Cerebellar nuclear complex (tissue), 1 donor: ENCODE measurements at places on chromosomes 12 and 14.

GRCh38 chr14:21476523-21476924 lies 235 bp downstream of the RAB2B start:
- peak; percentile 52 for DNase-seq

GRCh38 chr14:60616461-60616959 lies 32.8 kb downstream of the SIX1 start:
- no peak for DNase-seq

- DNase-seq, result no peak
These were observed 13.4 kb downstream of the ZC3H14 start for GRCh38 chr14:88576222-88576621.

DNA sequence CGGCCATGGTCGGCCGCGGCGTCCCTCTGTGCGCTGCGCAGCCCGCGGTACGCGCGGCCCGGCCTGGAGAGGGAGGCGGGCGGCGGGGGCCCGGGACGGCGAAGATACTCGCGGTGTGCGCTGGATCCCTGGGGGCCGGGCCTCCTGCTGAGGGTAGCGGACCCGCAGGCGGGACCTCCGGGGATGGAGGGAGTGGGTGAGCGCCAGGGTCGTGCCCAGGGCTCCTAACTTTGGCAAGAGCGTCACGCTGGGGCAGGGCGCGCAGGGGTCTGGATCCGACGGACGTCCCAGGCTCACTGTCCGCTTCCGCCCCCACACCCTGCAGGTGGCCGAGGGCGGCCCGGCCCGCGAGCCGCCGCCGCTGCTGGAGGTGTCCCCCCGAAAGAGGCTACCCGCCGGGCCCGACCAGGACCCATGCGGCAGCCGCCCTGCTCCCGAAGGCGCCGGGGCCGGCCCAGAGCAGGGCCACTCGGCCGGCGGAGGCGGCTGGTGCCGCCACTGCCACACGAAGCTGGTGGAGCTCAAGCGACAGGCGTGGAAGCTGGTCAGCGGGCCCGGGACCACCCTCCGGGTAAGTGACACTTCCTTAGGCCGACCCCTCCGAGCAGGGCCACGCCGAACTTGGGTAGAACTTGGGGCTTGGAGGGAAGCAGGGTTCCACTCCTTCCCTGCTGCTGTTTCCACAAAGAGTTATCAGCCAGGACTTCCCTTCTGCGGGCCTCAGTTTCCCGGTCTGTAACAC lies 502 bp downstream of the KIF26A start:
- no peak for DNase-seq

GRCh38 chr12:13371797-13372196 lies 175.3 kb downstream of the EMP1 start:
- no peak for DNase-seq

DNA sequence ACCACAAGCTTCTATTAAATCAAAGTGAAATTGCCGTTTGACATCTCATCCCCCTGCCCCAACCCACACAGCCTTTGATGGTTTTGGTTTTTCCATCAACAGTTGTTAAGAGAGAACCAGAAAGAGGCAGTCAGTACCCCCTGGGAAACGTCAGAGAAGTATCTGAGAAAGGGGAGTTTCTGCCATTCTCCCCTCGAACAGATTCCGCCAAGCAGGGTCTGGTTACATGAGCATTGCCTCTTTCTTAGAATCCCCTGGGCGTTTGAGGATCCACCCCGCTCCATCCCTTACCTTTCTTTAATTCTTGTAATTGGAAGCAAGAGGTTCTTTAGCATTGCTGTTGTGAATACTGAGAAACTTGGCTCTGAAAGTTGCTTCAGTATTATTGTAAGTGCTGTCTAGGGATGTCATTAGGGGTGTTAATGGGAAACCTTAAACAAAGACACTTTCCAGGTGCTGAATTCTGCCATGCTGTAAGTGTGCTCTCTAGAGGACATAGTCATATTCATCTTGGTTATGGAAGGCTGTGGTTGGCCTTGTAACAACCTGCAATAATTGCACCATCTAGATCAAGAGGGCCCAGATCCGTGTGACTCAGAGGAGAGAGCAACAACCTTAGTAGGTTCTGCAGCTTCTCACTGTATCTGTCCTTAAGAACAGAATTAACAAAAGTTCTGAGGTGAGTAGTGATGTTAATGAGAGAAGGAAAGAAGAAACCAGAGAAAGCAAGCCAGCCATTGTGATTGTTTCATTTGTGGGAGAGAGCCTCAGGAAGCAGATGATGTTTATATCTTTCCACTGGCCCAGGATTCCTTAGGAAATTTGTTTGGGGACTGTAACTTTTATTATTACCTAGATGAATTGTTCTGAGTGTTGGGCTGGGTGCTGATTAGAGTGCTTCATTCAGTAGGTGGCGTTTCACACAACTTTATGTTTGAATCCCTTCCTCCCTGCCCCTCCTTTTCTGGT lies 9.0 kb downstream of the TMBIM6 start:
- DNase-seq, result no peak

DNA sequence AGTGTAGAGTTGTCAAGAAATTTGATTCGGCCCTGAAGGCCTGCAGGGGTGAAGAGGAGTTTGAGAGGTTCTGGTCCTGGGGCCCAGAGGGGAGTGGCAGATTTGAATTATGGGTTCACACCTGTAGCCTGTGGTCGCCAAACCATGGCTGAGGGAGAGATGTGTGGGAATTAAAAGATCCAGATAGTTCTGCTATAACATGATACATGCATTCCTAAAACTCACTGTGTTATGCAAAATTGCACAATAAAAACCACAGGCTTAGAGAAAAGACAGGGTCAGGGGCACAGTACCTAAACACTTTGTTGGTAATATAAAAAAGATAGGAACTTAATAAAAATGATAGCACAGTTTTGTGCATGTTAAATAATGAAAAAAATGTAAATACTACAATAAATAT lies 106.2 kb downstream of the TMEM30B start:
- no peak for DNase-seq

- no peak for DNase-seq
These were observed 51.8 kb downstream of the FBXL14 start for GRCh38 chr12:1542599-1542998.

GRCh38 chr12:125773033-125773640 lies 707.9 kb downstream of the AACS start:
- no peak for DNase-seq

- DNase-seq, result no peak
These were observed 1221.4 kb downstream of the VRK1 start for GRCh38 chr14:98018628-98019027.

DNA sequence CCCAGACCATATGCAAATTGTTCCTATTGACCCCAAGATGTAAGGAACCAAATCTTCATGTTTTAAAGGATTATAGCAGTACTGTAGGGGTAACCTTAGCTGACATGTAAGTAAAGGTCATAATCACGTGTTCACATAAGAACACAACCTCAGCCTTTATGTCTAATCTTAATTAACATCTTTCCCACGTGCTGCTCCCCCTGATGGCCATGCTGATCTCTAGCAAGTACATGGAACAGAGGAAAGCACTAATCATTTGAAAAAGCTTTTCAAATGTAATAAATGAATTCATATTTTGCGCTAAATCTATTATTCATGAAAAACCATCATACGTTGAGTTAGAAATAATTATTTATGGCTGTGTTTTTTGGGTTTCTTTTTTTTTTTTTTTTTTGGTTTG lies 30.5 kb upstream of the ITPR2 start:
- no peak for DNase-seq

DNA sequence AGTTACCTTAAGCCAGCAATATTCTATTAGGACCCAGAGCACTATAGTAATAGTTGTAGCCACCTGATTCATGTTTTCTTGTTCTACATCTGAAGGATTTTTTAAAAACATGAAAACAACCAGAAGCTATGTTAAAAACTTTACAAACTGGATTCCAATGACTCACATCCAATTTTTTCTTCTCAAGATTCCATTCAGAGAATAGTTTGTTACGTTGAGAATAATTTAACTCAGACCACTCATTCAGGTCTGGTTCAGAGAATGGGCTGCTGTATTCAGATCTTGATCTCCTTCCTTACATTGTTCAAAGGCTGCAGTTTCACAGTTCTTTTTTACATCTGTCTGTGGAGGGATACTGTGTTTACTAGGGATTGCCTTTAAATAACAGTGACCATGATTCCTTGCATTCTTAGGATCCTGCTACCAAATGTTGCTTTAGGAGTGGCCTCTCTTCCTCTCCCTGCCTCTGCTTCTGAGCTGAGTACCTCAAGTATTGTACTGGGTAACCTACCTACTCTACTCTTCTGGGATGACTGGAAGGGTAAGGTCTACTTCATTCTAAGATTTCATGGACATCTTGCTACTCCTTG lies 448.0 kb upstream of the FBXO33 start:
- no peak for DNase-seq

GRCh38 chr12:23671881-23672280 lies 277.6 kb downstream of the SOX5 start:
- no peak for DNase-seq

DNA sequence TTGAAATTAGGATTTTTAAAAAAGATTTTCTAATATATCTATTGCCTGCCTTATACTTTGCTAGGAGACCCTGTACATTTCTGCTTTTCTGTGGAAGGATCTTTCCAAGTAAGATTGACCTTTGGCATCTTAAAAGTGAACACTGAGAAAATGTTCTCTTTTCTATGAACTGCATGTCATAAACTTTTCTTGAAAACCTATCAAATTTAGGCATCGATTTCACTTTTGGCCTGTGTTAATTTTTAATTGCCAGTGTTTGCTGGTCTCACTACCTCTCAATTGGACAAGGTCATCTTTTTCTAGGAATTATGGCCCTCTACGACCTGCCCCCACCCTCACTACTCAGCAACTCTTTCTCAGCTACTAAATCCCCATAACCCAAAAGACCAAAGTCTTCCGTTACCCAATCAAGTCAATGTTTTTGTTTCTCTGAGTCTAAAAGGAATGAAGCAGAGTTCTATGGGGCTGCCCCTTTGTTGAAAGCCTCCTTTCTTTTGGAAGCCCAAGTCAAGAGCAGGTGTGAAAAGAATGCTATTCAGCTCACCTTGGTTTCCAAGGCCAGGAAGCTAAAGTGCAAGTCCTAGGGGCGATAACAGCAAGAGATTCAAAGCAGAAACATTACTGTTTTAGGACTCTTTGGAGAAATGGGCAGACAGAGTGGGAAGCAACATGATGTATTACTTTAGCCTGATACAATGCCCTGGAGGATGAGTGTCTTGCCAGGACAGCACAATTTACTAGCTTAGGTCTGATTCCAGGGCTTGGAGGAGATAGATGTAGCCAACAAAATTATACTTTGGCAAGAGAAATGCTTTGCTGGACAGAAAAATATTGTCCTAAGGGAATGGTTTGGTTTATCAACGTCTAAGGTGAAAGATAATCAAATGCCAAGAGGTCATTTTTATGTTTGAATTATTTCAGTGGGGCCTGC lies 55.0 kb downstream of the IGF1 start:
- DNase-seq, result no peak

DNA sequence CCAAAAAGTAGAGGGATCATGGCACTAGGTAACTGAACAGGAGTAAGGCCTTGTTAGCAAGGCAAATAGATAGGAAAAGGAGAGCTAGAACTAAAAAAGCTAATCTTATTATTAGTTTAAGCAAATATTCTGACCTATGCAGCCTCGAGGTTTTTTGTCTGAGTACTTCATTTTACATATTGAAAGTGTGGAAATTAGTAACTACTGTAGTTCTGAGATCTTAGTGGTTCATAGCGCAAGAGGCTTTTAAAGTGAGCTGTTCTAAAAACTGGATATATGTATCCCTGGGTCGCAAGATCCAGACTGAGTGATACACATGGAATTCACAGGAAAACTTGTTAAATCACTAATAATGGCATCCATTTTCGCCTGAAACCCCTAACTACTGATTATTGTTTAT lies 411.0 kb upstream of the SOX5 start:
- no peak for DNase-seq

- peak; percentile 39 for DNase-seq
These were observed at the start of gene RXYLT1 for GRCh38 chr12:63779498-63780481. Gene RXYLT1, plus strand, starts transcription at chr12:63779909. Its CDS starts 52 bp downstream, at chr12:63779961.

DNA sequence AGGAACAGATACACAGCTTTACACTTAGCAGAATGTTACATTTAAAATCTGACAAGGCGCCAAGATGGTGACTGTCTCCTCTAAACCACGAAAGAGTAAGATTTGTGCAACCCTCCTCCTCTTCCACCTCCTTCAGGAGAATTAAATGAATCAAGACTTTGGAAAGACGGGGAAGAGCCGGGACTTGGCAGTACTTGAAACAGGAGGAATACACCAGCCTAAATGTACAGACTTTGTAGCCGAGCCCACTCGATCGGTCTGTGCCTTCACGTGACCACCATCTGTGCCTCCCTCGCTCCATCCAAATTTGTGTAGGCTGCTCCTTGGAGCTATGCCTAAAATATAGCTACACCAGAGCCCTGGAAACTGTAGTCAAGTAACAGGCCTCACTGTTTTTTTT lies 38.3 kb downstream of the SSPN start:
- peak; percentile 91 for DNase-seq

DNA sequence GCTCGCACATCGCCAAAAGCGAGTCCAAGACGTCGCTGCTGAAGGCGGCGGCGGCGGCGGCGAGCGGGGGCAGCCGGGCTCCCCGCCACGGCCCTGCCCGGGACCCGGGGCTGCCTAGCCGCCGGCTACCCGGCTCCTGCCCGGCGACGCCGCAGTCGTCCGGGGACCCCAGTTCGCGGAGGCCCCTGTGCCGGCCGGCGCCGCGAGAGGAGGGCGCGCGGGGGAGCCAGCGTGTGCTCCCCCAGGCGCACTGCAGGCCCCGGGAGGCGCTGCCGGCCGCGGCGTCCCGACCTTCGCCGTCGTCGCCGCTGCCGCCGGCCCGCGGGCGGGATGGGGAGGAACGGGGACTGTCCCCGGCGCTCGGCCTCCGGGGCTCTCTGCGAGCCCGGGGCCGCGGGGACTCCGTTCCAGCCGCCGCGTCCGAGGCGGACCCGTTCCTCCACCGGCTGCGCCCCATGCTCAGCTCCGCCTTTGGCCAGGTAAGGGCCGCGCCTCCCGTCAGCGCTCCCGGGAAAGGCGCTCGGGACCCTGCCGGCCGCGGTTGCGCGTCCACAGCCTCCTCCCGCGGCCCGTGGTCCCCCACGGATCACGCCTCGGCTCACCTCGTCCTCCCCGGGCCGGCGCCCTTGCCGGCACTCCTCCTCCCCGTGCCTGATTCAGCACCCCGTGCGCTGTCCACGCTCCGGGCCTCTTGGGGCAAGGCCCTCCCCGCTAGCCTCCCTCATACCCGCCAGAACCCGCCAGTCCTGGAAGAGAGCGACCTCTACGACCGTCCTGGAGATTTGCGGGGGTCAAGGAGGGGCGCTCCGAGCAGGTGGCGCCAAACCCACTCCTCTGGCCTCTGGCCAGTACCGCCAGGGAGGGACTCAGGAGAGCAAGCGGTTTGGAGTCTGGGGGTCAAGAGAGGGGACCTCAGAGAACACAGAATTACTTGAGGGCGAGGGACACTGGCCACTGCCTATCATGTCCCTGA lies 721 bp downstream of the CABP1 start:
- no peak for DNase-seq

- DNase-seq, result no peak
These were observed 22.1 kb downstream of the LGMN start for GRCh38 chr14:92726135-92726932.

DNA sequence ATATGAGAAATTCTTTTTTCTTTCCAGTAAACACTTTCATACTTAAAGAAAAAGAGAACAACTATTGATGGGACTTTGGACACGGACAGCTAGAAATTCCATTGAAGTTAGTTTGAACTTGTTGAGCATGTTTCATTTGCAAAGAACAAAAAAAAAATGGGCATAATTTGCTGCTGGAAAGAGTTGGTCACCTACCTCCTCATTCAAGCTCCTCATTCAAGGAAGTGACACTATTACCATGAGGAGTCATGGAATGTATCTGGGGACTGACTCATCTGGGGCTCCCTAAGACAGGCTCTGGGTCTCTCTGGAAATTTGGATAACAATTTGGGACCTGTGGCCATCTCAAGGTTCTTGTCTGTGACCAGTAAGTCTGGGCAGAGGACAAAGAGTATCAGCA lies 50.4 kb downstream of the KICS2 start:
- no peak for DNase-seq
